ENCODE measurements at places on chromosomes 1 and 21.

DNA sequence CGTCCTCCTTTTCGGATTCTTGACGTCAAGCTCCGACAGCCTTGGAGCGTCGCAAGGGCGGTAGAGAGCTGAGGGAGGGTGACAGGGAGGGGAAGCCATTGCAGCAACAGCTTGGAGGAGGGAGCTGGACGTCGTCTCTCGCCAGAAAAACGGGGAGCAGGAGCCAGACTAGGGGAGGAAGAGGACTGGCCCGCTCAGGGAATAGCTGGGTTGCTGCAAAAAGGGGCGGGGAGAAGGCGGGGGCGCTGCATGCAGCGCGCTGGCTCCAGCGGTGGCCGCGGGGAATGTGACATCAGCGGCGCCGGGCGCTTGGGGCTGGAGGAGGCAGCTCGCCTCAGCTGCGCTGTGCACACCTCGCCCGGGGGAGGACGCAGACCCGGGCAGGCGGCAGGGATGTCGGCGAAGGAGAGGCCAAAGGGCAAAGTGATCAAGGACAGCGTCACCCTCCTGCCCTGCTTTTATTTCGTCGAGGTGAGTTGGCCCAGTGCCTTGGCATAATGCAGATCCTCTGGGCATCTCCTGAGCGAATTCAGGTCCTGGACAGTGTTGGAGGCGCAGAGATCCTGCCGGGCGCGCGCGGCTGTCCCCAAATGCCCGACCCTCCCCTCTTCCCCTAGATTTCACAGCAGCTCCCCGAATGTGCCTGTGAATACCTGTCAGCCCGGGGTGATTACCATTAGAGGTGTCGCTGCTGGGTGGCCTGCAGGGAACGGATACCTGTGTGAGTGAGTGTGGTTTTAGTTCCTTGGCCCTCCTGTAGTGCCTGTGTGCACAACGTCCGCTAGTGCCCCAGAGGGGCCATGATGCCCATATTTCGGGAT, at the start of gene PLPPR4:
TSS of gene PLPPR4 (plus strand) at position 292 of the 821 bp plus-strand sequence. CDS start at position 394, 102 bp downstream.
- DNase-seq, result no peak

DNA sequence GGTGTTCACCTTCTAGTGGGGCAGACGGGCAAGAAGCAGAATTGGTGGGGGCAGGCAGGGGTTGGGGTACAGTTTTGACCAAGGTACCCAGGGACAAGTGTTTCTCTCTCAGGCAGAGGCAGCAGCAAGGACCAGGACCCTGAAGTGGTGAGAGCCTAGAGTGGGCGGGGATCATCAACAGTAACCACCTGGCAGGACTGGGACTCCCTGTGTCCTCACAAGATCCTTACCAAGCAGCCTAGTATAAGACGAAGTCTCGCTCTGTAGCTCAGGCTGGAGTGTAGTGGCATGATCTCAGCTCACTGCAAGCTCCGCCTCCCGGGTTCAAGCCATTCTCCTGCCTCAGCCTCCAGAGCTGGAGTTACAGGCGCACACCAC, 3.2 kb upstream of the NADK start:
- no peak for DNase-seq

DNA sequence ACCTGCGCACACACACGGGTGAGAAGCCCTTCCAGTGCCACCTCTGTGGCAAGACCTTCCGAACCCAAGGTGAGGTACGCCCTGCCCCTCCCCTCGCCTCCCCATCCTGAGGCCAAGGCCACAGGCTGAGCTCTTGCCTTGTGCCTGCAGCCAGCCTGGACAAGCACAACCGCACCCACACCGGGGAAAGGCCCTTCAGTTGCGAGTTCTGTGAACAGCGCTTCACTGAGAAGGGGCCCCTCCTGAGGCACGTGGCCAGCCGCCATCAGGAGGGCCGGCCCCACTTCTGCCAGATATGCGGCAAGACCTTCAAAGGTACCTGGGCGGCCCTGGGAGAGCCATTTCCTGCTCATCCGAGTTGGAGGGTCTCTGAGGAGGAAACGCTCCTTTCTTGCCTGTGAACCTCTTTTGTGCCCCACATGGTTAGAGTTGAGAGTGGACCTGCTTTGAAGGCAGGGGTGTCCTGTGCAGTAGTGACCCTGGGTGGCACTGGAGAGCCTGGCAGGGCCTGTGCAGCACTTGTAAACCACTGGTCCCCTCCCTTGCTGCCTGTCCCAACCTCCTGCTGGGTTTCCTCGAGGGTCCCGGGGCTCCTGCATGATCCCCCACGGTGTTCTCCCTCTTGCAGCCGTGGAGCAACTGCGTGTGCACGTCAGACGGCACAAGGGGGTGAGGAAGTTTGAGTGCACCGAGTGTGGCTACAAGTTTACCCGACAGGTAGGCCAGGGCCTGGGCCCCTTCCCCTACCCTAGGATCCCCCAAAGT, 8.5 kb downstream of the ZBTB48 start:
- DNase-seq, result no peak

- DNase-seq, result no peak
Measured at GRCh38 chr21:19237608-19238007, 834.0 kb upstream of the TMPRSS15 start.

- no peak for DNase-seq
Measured at GRCh38 chr1:197415221-197415620, 147.2 kb downstream of the CRB1 start.

- DNase-seq, result no peak
Measured at GRCh38 chr1:67482733-67483482, 52.7 kb upstream of the SERBP1 start.

Measured in stimulated activated CD8-positive, alpha-beta memory T cell treated with anti-CD3 and anti-CD28 coated beads, Interleukin-7, amount 100 ng/mL, for 1 hour (primary cell).